NCI-H2081 (cell line): ENCODE measurements at places on chromosomes 2 and 18.

DNA sequence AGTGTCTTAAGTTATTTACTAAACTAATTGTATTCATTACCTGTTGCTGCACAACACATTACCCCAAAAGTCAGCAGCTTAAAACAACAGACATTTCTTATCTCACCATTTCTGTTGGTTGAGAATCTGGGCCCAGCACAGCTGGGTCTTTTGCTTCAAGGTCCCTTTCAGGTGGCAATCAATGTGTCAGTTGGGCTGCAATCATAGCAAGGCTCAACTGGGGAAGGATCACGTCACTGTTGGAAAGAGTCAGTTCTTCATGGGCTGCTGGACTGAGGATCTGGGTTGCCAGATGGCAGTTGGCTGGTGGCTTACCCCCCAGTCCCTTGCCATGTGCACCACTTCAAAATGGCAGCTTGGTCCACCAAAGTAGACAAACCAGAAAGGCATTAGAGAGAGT is 261.2 kb downstream of the SUCLG1 start:
- no peak for DNase-seq

DNA sequence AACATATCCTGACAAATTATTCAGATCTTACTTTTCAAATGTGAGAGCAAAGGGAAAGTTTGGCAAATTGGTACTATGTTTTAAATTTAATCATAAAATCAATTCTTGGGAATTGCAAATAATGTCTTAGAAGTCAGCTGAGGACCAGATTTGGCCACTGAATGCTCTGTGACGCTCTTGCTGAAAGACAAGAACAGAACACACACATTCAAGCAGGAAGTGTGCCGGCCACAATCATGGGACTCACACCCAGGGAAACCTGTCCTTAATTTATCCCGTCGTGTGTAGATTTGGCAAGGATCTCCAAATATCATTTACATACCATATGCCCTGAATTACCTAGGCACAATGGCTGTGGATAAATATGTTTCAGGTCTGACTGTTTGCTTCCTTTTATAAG is 253.1 kb downstream of the TCF4 start:
- peak; percentile 86 for DNase-seq

- DNase-seq = no peak
Observed at GRCh38 chr2:62141142-62141740, 54.7 kb upstream of the B3GNT2 start.

- no peak for DNase-seq
Observed at GRCh38 chr2:198347349-198347748, 543.0 kb downstream of the PLCL1 start.

- DNase-seq = no peak
Observed at GRCh38 chr2:194494401-194494800, 1162.6 kb upstream of the SLC39A10 start.

GRCh38 chr18:79421275-79421857 is 25.6 kb downstream of the NFATC1 start:
- no peak for DNase-seq

GRCh38 chr2:61452392-61452791 is 18.5 kb downstream of the USP34 start:
- DNase-seq = no peak
